ENCODE measurements at places on chromosomes 12 and 14. TPM values are rescaled to one million over a fixed set of nuclear protein-coding genes. Genes with fewer than 3 reads are reported as not detected.
A peak's percentile ranks its signal among the peaks of the same experiment; 100 is the strongest.

The TPPP2 gene
- total RNA-seq, result not detected

The TCP11L2 gene
- total RNA-seq, result 35.4 TPM

The PRPH gene
- 3.0 TPM for total RNA-seq

The GLT8D2 gene
- 15.1 TPM for total RNA-seq

The IRAK3 gene
- 7.8 TPM for total RNA-seq

The BDKRB2 gene
- total RNA-seq, result 8.2 TPM

The FBXO21 gene
- total RNA-seq, result 82.0 TPM

The PROX2 gene
- total RNA-seq, result 0.08 TPM

The CLEC2A gene
- total RNA-seq, result not detected

The BEGAIN gene
- 5.6 TPM for total RNA-seq

The OTX2 gene
- total RNA-seq, result not detected

DNA sequence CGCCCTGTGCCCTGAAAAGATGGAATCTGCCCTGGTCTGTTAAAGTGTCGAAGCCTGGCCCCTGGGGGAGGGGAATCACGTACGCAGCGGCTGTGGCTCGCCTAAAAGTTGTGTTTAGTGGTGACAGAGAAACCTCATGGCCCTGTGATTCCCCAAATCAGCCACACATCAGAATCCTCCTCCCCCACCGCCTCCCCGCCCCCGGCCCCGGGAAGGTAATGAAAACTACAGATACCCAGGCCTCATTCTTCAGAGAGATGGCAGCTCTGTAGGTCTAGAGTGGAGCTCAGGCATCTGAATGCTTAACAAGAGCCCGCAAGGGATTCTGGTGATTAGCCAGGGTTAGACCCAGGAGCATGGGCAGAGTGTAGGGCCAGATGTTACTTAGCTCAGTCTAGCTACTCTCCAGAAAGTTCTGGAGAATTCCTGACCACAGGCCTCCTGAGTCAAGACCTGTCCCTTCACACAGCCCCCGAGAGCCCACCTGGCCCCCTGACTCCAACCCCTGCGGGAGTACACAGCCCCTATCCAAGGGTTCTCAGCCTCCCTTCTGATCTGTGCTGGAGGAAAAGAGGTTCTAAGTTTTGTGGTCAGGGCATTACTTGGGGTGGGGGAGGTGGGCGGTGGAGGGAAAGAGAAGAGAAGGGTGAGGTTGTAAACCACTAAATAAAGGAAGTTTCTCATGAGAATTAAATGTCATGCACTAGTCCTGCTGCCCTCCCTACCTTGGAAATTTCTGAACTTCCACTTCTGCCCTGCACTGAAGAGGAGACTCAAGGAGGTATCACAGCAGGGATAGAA is 114.8 kb downstream of the PLXNC1 start:
- ATAC-seq, result no peak

DNA sequence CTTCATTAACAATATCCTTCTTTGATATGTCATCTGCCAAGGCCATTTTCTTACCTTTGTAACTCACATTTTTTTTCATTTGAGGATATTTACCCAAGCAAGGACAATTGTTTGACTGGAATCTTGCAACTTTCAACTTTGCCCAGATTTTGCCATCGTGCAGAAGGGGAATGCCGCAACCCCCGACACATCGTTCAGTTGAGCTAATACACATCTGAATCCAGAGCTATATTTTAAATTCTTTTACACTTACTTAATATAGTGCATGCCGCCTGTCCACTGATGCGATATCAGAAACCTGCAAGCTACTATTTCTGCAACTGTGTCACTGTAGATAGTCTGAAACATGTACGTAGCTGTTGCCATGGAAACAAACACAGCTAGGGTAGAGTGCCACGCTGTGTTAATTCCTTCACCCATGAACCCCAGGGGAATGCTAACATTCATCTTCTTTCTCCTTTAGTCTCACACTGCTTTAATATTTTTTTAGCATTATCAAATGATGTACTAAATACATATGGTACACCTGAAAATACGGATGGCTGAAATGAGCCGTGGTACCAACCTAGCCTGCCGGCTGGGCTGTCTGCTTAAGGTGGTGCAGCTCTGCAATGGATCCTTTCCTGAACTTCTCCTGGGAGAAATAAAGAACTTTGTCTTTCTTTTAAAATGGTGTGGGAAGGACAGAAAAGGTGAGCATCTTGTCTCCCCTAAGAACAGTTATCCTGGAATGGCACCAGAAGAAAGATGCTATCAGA is 77.0 kb upstream of the FOXN3 start:
- ATAC-seq, result no peak

- ATAC-seq, result no peak
These were observed 239.3 kb downstream of the ANO2 start for GRCh38 chr12:5705791-5706190.

DNA sequence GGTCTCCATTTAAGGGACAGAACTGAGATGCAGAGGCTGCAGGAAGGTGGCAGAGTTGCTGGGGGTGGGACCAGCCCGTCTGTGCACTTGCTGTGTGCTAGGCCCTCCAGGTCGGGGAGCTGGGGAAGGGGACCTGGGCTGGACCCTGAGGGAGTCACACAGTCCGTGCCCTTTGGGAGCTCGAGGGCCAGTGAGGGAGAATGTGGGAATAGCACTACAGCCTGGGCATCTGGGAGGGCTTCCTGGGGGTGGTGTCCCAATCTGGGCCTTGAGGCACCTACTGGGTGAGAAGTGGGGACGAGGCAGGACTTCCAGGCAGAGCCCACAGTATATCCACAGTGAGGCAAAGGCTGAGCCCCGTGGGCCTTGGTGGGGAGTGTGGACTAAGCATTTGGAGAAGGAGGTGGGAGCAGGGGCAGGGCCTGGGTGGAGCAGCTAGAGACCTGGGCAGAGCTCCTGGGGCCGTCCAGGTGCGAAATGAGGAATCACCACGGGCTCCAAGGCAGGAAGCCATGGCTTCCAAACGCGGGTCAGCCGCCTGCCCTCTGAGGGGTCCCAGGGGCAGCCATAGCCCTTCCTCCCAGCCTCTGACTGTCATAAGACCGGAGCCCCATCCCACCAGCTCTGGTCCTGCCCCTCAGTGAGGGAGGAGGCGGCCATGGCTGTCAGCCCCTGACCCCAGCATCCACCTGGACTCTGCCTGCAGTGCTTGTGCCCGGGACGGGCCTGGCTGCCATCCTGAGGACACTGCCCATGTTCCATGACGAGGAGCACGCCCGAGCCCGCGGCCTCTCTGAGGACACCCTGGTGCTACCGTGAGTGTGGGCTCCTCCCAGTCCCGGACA is 6.6 kb downstream of the ASPG start:
- no peak for ATAC-seq

GRCh38 chr12:116532428-116532827 is 26.8 kb upstream of the MAP1LC3B2 start:
- no peak for ATAC-seq

GRCh38 chr12:62625228-62625627 is 158.6 kb downstream of the MON2 start:
- no peak for ATAC-seq

DNA sequence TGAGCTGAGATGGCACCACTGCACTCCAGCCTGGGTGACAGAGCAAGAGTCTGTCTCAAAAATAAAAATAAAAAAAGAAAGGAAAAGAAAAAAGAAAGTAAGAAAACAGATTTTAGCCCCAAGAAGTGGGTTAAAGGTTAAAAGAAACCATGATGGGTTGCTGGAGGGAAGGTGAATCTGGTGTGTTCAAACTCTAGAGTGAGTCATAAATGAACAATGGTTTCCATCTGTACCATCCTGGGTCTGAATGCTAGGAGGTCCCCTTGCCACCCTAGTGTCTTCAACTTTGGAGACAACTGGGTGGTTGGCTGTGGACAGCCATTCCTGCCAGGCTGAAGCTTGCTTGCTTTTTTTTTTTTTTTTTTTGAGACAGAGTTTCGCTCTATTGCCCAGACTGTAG is 1.6 kb upstream of the RPS26 start:
- no peak for ATAC-seq

DNA sequence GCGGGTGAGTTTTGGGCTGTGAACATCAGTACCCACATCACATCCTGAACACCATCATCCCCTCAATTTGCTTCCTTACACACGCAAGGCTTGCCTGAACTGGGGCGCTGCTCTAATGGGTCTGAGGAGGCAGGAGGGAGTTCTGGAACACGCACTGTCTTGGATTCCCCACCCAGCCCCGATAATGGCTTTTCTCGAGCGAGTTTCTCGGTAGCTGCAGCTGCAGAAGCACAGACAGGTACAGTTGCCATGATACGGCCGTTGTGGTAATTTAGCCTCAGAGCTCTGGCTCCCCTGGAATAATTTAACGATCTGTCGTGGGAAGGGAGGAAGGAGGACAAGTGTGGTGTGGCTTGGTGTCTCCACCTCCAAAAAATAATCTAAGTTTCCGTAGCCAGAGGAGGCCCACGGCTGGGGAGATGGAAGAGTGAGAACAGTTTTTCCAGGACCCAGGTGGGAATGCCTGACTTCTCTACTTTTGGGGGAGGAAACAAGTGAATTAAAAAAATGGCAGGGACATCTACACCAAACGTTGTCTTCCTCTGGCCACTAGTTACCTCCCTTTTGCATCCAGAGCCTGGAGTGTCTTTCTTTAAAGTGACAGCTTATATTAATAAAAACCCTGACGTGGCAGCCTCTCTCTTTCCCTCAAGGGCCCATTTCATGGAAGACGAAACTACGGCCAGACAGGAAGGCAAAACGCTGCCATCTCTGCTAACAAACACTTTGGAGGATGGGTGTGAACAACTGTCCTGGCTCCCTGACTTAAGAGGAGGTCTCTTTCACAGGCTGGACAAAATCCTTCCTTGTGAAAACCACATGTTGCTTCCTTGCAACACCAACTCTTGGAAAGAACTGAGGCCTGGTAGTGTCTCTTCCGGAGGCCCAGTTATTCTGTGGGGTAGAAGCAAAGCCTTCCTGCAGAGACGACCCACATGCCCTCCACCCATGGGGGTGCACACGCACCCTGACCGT is 84.8 kb downstream of the RBM19 start:
- ATAC-seq, result no peak

DNA sequence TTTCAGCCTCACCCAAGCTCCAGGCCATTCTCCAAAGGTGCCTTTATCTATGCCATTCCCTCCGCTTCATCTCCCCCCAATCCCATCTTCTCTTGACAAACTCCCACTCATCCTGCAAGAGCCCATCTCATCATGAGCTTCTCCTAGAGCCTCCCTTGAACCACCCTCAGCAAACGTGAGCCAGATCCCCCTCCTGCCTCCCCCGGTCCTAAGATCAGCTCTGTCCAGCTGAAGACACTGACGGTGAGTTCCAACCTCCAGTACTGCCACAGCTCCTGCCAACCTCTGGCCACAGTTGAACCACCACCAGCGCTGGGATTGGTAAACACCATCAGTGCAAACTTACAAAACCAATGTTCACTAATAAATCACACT is 124.6 kb downstream of the BCL11B start:
- ATAC-seq, result no peak

- ATAC-seq, result peak; percentile 50
These were observed 144.4 kb downstream of the AKAP6 start for GRCh38 chr14:32473464-32473855.

DNA sequence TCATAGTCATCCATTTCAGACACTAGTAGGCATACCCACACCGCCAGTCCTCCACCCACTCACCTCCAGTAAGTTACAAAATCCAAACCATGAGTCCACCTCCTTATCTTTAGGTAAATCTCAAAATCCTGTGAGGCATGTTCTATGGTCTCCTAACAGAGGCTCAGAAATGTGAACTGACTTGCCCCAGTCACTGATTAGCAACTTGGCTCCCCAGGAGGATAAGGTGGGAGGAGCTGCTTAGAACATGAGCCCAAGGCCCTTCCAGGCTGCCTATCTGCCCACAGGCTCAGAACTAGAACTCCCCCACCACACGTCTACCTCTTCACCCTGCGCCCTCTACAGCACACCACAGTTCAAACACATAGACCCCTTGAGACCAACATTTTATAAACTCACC is 19.9 kb downstream of the SETD3 start:
- no peak for ATAC-seq

DNA sequence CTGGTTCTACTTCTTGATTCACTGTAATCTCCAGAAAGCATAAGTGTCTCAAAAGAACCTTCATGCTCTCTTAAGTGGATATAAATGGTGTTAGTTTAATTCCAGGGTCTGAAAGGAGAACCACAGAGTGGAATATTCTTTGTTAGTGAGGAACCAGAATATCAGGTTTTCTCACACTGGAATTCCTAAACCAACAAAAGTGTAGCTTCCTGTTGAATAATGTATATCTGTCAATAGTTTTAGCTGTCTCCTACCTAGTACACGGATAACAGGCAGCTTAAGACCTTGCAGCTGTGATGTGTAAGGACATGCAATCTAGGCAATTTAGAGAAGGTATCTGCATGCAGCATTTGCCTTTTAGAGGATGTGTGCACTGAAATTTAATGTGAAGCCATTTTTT is 24.0 kb downstream of the LRIG3 start:
- no peak for ATAC-seq

DNA sequence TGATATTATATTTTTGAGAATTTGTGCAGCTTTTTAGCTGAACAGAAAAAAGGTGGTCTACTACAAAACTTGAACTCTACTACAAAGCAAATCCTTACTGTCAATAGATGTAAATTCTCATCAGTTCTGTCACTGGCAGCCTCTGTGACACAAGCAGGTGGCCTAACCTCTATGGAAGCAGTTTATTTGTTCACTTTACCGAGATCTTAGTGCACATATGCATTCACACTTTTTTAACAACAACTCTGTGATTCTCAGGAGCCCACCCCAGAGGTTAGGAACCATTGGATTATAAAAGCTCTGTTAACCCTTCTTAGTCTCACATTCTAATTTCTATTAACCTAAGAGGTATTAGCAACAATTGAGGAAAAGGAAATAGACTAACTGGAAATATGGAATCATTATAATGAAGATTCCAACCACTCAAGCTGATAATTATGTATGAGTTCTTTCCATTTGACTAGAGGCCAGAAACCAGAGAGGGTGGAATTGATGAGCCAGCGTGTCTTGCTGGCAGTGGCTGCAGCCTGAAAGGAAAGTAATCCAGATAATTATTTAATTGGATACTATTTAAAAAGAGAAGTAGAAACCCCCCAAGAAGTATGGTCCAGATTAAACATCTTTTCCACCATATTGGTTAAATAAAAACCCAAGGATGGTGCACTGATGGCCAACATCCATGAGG is 451.1 kb downstream of the TMEM117 start:
- no peak for ATAC-seq

GRCh38 chr12:27151479-27151878 is 69.1 kb upstream of the C12orf71 start:
- no peak for ATAC-seq

DNA sequence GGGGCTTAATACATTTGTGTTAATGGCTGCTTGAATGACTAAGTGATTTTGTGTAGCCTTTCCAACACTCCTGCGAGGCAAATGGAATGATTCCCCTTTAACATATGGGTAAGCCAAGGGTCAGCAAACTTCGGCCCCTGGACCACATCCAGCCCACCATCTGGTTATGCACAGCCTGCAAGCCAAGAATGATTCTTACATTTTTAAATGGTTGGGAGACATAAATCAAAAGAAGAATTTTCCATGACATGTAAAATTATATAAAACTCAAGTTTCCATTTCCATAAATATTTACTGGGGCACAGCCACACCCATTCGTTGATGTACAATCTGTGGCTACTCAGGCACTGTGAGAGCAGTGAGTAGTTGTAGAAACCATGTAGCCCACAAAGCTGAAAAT is 9.0 kb downstream of the SLC8B1 start:
- ATAC-seq, result peak; percentile 54

Data from gastroesophageal sphincter (tissue), 4 donors.